ENCODE measurements at places on chromosomes 11 and 22.

- DNase-seq = no peak
These were observed 11.6 kb downstream of the ATXN10 start for GRCh38 chr22:45683248-45683647.

GRCh38 chr11:103789952-103790351, 246.5 kb upstream of the DDI1 start:
- DNase-seq = peak; percentile 10

GRCh38 chr11:131288521-131289091, 81.8 kb upstream of the NTM start:
- no peak for DNase-seq

DNA sequence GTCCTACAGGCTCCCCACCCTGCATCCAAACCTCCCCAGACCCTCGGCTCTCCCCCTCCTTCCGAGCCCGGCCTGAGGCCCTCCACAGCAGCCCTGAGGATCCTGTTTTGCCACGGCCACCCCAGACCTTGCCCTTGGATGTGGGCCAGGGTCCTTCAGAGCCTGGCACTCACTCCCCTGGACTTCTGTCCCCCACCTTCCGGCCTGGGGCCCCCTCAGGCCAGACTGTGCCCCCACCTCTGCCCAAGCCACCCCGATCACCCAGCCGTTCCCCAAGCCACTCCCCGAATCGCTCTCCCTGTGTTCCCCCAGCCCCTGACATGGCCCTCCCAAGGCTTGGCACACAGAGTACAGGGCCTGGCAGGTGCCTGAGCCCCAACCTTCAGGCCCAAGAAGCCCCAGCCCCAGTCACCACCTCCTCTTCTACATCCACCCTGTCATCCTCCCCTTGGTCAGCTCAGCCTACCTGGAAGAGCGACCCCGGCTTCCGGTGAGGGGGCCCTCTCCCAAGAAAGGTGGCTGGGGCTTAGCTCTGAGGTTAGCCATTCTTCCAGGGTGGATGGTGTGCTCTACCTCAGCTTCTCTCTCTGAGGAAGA, 2.9 kb downstream of the INPP5J start:
- no peak for DNase-seq

GRCh38 chr11:78344094-78344493, 73.5 kb downstream of the GAB2 start:
- no peak for DNase-seq

DNA sequence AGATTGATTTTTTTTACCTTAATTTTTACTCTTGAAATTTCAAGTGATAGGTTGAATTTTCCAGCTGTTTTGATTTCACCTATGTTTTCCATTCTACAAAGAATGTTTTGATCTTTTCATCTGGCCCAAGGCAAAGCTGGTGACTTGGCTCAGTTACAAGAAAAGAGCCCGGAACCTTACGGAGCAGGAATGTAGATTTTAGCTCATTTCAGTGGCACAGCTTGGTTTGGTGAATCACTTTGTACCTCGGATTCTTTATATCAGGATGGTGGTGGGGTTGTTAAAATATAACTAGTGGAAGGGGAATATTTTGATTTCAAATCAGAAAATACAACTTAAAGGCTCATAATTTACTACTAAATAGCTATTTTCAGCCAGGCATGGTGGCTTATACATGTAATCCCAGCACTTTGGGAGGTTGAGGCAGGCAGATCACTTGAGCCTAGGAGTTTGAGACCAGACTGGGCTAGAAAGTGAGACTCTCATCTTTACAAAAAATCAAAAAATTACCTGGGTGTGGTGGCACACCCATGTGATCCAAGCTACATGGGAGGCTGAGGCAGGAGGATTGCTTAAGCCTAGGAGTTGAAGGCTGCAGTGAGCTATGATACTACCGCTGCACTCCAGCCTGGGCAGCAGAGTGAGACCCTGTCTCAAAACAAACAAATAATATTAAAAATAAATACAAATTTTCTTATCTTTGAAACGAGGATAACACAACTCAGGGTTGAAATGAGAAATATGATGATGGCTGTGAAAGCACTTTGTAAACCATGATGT, 9.4 kb upstream of the GRIK4 start:
- no peak for DNase-seq
